ENCODE measurements at places on chromosomes 7 and 10.

GRCh38 chr7:150383710-150384397 is 4.7 kb downstream of the ZNF775 start:
- no peak for DNase-seq

GRCh38 chr7:92708111-92709042 is 118.2 kb upstream of the FAM133B start:
- DNase-seq, result no peak

- no peak for DNase-seq
These were observed 11.3 kb downstream of the SAP25 start for GRCh38 chr7:100562195-100563099.

DNA sequence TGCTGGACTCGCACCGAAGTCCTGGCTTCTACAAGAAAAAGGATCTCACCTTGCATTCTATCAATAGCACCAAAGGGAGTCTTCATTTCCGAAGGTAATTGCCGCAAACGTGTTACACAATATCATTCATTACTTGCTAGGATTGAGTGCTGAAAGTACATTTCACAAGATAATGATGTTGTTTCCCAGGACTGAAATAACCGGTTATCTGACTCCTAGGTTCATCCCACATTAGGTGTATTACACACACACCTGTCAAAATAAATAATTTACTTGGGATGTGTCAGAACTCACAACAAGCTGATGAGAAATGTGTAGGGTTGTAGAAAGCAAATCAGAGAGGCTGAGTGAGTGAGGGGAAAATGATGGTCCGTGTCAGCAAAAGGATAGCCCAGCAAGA is 219.4 kb upstream of the RHOBTB1 start:
- DNase-seq, result no peak

- DNase-seq, result no peak
These were observed 223.6 kb downstream of the IPMK start for GRCh38 chr10:58044072-58044471.

GRCh38 chr7:92809760-92810573 is 26.4 kb downstream of the CDK6 start:
- peak; percentile 58 for DNase-seq

- no peak for DNase-seq
These were observed 58.8 kb downstream of the CREM start for GRCh38 chr10:35185260-35186034.

- no peak for DNase-seq
These were observed 66.1 kb upstream of the RNF148 start for GRCh38 chr7:122768827-122769226.

DNA sequence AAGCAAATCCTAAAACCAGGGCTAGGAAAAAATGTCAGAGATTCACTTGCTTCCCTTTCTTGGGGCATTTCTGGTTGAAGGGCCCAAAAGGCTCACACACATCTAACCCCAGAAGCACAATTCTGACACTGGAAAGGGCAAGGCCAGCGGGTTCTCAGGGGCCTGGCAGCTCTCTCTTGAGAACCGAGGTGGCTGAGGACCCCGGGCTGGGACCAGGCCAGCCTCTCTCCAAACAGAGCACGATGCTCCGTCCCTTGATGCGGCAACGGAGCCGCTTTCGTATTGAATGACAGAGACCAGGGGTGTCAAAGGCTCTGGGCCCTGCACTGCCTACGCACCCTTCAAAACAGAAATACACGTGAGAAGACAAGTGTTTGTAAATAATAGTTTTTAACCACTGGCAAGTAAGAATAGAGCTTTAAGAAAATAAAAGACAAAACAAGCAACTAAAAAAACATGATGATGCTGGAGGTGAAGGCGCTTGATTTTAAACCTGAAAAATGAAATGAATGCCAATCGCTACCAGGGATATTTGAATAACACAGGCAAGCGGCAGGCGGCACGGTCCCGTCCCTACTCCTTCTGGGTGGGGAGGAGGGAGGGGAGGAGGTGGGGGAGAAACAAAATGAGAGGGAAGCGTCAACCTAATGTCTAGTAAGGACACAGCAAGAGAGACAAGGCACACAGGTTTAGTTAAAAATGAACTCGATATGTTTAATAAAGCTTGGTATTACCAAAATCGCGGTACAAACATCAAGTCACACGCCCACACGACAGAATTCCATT is 68.0 kb downstream of the SLC29A4 start:
- DNase-seq, result no peak

DNA sequence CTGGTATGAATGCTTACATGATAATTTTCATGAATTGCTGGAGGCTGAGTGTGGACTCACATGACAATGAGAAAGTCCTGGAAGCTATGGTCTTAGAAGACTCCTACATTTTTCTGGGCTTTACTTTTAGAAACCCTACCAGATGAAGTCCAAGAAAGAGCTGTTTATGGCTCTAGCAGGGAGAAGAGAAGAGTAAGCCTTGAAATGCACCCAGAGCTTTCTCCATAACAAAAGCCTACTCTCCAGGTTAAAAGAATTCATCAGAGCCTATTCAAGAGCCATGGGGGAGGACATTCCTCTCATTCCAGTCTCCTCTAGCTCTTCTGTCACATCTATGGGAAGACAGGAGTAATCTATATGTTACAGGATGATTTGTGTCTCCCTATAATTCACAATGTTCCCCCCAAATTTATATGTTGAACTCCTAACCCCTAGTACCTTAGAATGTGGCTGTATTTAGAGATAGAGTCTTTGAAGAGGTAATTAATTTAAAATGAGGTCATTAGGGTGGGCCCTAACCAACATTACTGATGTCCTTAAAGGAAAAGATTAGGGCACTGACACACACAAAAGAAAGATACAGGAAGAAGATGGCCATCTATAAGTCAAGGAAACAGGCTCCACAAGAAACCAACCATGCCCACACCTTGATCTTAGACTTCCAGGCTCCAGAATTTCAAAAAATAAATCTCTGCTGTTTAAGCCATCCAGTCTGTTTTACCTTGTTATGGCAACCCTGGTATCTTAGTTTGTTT is 193.8 kb upstream of the PTER start:
- no peak for DNase-seq

- DNase-seq, result no peak
These were observed 24.3 kb downstream of the CAPZA2 start for GRCh38 chr7:116886543-116887156.

GRCh38 chr10:86250399-86250798 is 116.2 kb downstream of the GRID1 start:
- DNase-seq, result no peak

DNA sequence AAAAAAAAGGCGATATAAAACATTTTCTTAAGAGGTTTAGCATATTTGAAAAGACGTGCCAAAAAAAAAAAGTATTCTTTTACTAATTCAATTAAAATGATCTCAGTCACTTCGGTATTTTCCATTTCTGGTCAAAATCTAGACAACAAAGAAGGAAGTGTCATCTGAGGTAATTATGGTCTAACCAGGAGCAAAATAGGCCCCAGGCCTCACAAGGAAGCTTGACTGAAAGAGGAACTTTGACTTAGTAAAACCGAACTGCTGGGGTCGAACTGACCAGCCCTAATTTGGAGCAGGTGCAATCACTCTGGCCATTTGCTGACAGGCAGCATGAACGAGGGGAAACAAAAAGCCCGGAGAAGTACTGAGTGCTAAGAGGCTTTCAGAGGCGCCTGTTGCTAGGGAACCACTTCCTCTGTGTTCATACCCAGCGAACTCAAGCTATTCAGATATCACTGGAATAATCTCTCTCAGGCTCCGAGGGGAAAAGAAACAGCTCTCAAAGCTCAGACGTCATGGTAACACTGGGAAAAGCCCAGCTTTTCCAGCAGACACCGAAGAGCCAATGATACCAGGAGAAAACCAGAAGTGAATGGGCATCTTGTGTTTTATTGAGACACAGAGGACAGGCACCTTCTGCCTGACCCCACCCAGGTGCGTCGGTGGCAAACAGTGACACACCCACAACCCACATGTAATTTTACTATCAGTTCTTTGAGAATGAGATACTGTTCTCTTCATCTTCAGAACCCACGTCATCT is 126.5 kb downstream of the FAM107B start:
- DNase-seq, result peak; percentile 91

All from NCI-H1436 treated with DMSO at 0.1 percent for 48 hours (cell line).